Left ventricle myocardium inferior (tissue), 1 donor: ENCODE measurements at places on chromosomes 2 and 18. TPM values are rescaled to one million over a fixed set of nuclear protein-coding genes. Genes with fewer than 3 reads are reported as not detected.

GRCh38 chr2:72685638-72686213 is 140.1 kb downstream of the EXOC6B start:
- DNase-seq, result no peak

- DNase-seq, result no peak
Measured at GRCh38 chr2:240393831-240394410, 41.5 kb upstream of the GPC1 start.

- no peak for DNase-seq
Measured at GRCh38 chr2:200446612-200447011, 63.3 kb downstream of the KCTD18 start.

GRCh38 chr2:25259737-25260124 is 82.0 kb downstream of the DNMT3A start:
- no peak for DNase-seq

GRCh38 chr18:62566818-62567217 is 44.0 kb downstream of the ZCCHC2 start:
- no peak for DNase-seq

GRCh38 chr2:124580263-124580662 is 555.2 kb downstream of the CNTNAP5 start:
- DNase-seq, result no peak

DNA sequence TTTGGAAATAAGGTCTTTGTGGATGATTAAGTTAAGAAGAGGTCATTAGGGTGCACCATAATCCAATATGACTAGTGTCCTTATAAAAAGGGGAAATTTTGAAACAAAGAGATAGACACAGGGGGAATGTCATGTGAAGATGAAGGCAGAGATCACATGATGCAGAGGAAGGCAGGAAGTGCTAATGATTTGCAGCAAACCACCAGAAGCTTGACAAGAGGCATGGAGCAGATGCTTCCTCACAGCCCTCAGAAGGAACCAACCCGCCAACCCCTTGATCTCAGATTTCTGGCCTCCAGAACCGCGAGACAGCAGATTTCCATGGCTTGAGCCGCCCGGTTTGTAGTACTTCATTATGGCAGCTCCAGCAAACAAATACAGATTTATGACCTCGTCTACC is 17.4 kb upstream of the SMARCAL1 start:
- no peak for DNase-seq

DNA sequence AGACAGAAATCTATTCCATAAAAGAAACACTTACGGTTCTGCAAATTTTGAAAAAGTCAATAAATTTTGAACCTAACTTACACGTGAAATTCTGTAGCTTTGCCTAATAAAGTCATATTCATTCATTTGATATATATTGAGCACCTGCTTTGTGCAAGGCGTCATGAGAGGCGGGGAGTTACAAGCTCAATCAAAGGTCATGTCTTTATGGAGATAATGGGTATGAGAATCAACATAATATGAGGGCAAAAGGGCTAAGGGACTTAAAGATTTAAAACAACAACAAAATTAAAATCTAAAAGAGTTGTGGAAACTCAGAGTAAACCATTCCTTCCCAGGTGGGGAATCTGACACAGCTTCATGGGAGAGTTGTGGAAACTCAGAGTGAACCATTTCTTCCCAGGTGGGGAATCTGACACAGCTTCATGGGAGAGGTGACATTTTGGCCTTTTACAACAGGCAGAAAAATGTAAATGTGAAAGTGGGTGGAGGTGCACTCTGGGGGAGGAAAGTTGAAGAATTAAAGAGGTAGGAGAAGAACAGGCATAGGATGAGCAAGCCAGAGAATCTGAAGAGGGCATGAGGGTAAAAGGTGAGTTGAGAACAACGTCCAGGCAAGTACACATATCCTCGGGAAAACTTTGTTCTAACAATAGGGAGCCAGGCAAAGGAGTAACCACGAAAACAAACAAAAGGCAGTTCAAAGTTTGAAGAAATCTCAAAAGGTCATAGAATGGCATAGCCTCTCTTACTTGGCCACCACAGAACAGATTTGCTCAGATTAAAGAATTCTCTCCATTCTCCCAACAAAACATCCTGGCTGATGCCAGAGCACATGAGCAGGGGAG is 49.5 kb upstream of the CD226 start:
- DNase-seq, result no peak

DNA sequence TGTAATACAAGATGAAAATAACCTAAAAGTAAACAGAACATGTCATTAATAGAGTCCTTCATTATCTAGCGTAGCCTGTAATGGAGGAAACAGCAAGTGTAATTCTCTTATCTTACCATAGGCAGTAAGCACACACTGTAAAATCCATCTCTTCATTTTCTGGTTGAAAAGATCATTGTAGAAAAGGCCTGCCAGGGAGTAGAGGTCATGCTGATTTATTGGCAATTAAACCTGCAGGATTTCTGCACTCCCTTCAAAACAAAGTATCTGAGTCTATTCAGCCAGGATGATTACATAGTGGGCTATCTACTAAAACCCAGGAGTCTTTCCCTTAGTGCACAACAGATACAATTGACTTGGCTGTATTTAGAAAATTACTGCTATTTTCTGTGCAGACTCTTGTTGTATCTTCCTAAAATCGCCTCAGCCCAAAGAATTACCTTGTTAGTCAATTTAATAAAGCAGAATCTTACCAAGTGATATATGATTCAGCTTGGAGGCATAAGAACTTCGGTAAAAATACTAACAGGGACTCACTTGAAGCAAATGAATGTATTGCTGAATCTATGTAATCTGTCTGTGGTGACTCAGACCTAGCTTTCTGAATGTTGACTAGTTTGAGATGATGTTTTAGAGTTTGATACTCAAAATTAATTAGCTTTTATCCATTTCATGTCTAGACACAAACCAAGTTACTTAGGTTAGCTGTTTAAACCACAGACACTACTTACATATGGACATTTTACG is 250.4 kb upstream of the STON1 start:
- DNase-seq, result no peak

DNA sequence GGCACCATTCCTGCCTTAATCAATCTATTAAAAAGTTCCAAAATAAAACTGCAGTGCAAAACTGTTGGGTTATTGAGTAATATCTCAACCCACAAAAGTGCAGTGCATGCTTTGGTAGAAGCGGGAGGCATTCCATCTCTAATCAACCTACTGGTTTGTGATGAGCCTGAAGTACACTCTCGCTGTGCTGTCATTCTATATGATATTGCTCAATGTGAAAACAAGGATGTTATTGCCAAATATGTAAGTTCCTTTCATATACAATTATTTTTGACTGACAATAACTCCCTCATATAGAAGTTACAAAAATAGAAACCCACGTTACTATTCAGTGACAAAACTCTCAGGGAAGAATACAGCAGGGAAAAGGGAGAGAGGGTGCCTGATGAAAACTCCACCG is 43.0 kb downstream of the OSGEPL1 start:
- DNase-seq, result no peak

DNA sequence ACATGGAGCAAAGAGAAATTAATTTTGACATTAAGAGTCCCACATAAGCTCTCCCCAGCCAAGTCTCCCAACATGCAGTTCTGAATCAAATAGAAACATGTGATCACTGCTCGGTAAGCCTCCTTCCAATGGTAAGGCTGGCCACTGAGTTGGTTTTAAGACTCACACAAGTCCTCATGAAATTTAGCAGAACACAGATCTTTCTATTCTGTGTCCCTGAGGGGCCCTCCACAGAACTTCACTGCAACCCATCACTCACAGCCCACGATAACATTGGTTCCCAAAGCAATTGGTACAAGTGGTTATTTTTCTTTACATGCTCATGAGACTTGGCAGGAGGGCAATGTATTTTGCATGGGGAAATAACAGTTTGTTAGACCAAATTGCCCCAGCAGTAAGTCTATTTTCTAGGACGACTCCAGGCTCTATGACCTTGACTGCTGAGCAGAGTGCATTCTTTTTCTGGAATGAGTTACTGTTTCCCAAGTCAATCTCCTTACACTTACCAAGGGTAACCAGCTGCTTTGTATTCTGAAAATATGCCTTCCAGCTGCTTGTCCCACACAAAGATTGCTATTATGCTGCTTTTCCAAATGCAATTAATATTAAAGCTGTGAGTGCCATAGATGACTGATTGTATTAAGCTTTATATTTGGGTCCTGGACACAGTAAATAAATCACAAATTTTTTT is 142.3 kb upstream of the TANK start:
- DNase-seq, result no peak

GRCh38 chr2:122754561-122754960 is 999.1 kb downstream of the TSN start:
- no peak for DNase-seq

- DNase-seq, result no peak
Measured at GRCh38 chr18:25463726-25464125, 111.8 kb upstream of the ZNF521 start.

- no peak for DNase-seq
Measured at GRCh38 chr2:67824186-67824585, 238.6 kb downstream of the C1D start.

DNA sequence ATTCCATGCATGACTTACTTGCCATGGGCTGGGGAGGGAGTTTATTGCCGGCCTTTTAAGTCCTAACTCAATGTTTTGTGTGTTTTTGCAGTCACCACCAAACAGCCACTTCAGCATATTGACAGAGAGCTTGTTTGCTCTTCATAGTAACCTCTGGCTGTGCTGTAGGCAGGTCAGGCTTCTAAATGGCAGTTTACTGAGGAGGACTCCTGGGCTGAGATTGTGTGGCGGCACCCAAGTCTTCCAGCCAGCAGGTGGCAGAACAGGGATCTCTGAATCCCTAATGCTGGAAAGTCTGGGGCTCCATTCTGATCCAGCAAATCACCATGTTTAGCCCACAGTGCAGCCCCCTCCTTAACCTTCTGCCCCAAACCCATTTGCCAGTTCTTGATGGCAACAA is 121.2 kb downstream of the CAPN13 start:
- no peak for DNase-seq

GRCh38 chr2:156915332-156915731 is 342.2 kb upstream of the GALNT5 start:
- DNase-seq, result no peak

DNA sequence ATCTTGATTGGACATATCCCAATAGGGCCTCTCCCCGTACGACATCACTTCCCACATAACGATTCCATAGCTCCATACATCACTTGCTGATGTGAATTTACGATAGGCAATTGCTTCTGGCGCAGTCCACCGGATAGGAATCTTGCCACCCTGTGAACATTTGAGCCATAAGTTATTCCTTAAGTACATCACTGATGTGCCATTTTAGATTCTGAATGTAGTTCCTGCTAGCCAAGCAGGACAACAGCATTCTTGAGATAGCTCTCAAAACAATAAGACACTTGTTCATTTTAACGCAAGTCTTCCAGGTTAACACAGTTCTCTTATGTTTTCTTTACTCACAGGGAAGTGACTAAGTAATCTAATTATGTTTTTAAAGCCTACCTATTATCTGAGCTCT is 138.0 kb downstream of the EPHA4 start:
- no peak for DNase-seq

GRCh38 chr2:203404996-203405395 is 76.8 kb downstream of the ABI2 start:
- no peak for DNase-seq

DNA sequence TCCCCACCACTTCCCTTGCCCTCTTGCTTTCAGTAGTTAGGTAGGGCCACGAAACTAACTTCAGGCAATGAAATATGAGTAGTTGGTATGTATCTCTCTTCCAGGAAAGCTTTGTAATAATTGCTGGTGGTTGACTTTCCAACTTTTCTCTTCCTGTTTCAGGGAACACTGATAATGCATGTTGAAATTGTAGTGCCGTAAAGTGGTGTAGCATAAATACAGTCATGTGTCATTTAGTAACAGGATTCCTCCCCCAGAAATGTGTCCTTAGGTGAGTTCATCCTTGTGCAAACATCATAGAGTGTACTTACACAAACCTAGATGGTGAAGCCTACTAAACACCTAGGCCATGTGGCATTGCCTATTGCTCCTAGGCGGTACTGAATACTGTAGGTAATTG is 429.2 kb downstream of the PID1 start:
- DNase-seq, result no peak

DNA sequence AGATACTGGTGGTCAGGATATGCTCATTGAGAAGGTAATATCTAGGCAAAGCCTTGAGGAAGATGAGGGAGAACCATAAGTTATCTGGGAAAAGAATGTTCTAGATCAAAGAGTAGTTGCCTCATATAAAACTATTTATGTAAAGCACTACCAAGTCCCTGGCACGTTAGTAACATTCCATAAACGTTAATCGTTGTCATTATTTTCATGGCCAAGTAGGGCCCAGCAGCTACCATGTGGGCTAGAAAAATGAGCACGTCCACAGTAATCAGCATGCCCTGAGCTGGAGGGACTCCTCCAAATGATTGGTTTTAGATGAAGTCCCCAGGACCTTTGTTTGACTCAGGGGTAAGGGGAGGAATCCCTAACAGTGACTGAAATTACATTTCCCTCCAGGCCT is 32.7 kb upstream of the AFTPH start:
- DNase-seq, result no peak

- DNase-seq, result no peak
Measured at GRCh38 chr2:99389946-99390345, 52.8 kb downstream of the EIF5B start.

DNA sequence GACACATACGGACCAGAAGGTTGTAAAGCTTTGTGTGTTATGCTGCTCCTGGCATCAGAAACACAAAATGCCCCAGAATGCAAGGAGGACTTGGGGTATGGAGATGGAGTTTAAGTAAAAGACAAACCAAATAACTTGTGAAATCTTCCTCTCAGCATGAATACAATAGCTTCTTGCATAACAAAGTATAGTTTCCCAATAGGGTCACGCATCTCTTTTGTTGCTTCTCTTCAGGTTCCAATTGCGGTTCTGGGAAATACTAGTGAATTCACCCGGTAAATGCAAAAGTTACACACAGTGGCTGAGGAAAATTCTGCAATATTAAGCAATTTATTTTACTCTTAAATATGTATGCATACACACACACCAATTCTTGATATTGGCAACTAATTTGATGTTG is 339.2 kb upstream of the EPHA4 start:
- no peak for DNase-seq

- no peak for DNase-seq
Measured at GRCh38 chr2:206616151-206616550, 26.1 kb upstream of the FAM237A start.

GRCh38 chr2:75556679-75557366 is 3.9 kb downstream of the EVA1A start:
- DNase-seq, result no peak

The KHK gene
- total RNA-seq, result 2.9 TPM

The CD302 gene
- total RNA-seq, result 17.2 TPM

The TUBA3E gene
- total RNA-seq, result 47.1 TPM

The NT5DC4 gene
- total RNA-seq, result not detected

The RFX8 gene
- not detected for total RNA-seq

The SCN3A gene
- 0.99 TPM for total RNA-seq

The ASPRV1 gene
- total RNA-seq, result 0.63 TPM

The KLHL29 gene
- 1.1 TPM for total RNA-seq

The SH3RF3 gene
- 7.9 TPM for total RNA-seq

The KCNG2 gene
- total RNA-seq, result not detected

The COL4A3 gene
- total RNA-seq, result 4.4 TPM

The DTNA gene
- 167 TPM for total RNA-seq

The ANKRD30BL gene
- not detected for total RNA-seq

The CHN1 gene
- 14.2 TPM for total RNA-seq

The KRTCAP3 gene
- 0.63 TPM for total RNA-seq

The APOB gene
- 9.1 TPM for total RNA-seq

The MERTK gene
- total RNA-seq, result 4.7 TPM
